ENCODE measurements at places on chromosomes 13 and 19. TPM values are rescaled to one million over a fixed set of nuclear protein-coding genes. Genes with fewer than 3 reads are reported as not detected.
A peak's percentile ranks its signal among the peaks of the same experiment; 100 is the strongest.

Gene CELF5
- not detected for total RNA-seq

Gene TUBB4A
- total RNA-seq: 1.2 TPM

Gene ZNF433
- 5.1 TPM for total RNA-seq

Gene ZNF677
- total RNA-seq: 15.8 TPM

- H3K27me3 ChIP-seq: no peaks in the 10 kb centered on the region
- no peak overlapping the region for H3K27ac ChIP-seq
- H3K4me1 ChIP-seq: no peaks in the 10 kb centered on the region
- no peak for DNase-seq
- H3K4me3 ChIP-seq: no peak overlapping the region
Measured at GRCh38 chr13:35163674-35164073, 221.6 kb downstream of the NBEA start.

DNA sequence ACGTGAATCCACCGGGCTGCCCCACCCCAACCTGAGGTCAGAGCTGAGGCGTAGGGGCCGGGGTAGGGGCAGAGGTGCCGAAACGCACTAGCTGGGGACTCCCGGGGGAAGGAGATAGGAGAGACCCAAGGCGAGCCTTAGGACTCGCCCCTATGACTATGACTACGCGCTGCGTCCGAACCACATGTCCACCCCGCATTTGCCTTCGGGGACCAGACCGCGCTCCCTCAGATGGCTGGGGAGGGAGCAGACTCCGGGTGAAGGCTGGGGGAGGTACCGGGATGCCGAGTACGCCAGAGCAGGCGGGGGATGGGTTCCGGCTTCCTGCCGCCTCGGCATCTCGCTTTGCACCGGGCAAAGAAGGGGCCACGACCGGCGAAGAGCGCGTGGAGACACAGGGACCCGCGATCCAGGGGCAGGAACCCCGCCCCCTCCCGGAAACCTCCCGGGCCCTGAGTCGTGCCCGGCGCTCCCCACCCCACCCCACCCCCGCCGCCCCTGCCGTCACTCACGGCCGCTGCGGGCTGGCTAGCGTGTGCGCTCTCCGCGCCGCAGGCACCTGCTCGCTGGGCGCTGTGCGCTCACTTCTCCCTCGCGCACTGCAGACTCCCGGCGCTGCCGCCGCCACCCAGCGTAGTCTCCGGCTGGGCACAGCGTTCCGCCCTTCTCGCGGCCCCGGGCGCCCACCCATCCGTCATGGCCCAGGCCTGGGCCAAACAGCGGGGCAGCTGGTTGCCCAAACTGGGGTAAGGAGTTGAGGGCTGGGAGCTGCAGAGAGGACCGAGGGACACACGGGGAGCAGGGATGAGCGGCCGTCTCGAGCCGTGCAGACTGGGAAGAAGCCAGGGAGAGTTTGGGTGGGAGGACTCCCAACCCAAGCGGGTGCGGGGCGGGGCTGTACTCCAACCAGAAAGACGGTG is 622 bp upstream of the VSTM2B start:
- no peaks in the 10 kb centered on the region for H3K36me3 ChIP-seq
- H3K4me3 ChIP-seq: no peak overlapping the region
- DNase-seq: peak; percentile 28

DNA sequence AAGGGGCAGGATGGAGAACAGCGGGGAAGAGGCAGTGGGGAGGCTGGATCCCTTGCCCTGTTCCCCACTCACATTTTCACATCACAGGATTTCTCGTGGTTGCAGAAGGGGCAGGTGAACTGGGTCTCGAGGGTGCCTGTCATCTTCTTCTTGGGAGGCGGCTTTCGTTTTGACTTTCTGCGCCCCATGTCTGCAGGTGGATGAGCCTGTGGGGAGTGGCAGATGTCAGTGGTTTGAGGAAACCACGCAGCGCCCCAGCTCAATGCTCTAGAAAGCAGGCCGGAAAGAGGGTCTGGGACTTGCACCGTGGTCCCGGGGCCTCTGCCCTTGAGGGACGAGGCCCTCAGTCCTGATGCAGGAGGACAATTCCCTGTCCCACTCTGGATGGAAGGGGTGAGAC is 4.9 kb downstream of the ELOF1 start:
- H3K4me1 ChIP-seq: peaks cover 19% of the 10 kb centered on the region
- H3K36me3 ChIP-seq: peaks cover 42% of the 10 kb centered on the region
- H3K27me3 ChIP-seq: no peaks in the 10 kb centered on the region
- DNase-seq: no peak
- no peak overlapping the region for H3K4me3 ChIP-seq
- no peak overlapping the region for H3K27ac ChIP-seq

- DNase-seq: no peak
- peaks cover 75% of the 10 kb centered on the region for H3K36me3 ChIP-seq
- H3K27ac ChIP-seq: no peak overlapping the region
- H3K4me3 ChIP-seq: no peak overlapping the region
- H3K27me3 ChIP-seq: no peaks in the 10 kb centered on the region
Measured at GRCh38 chr13:110197026-110197425, 109.9 kb downstream of the COL4A1 start.

GRCh38 chr19:4009990-4010807 is 2.7 kb downstream of the PIAS4 start:
- no peak for DNase-seq
- H3K27ac ChIP-seq: no peak overlapping the region
- no peaks in the 10 kb centered on the region for H3K27me3 ChIP-seq

GRCh38 chr13:56457535-56458190 is 683.1 kb upstream of the PRR20A start:
- no peaks in the 10 kb centered on the region for H3K36me3 ChIP-seq
- DNase-seq: no peak
- no peak overlapping the region for H3K4me3 ChIP-seq
- H3K4me1 ChIP-seq: no peaks in the 10 kb centered on the region
- no peak overlapping the region for H3K27ac ChIP-seq

DNA sequence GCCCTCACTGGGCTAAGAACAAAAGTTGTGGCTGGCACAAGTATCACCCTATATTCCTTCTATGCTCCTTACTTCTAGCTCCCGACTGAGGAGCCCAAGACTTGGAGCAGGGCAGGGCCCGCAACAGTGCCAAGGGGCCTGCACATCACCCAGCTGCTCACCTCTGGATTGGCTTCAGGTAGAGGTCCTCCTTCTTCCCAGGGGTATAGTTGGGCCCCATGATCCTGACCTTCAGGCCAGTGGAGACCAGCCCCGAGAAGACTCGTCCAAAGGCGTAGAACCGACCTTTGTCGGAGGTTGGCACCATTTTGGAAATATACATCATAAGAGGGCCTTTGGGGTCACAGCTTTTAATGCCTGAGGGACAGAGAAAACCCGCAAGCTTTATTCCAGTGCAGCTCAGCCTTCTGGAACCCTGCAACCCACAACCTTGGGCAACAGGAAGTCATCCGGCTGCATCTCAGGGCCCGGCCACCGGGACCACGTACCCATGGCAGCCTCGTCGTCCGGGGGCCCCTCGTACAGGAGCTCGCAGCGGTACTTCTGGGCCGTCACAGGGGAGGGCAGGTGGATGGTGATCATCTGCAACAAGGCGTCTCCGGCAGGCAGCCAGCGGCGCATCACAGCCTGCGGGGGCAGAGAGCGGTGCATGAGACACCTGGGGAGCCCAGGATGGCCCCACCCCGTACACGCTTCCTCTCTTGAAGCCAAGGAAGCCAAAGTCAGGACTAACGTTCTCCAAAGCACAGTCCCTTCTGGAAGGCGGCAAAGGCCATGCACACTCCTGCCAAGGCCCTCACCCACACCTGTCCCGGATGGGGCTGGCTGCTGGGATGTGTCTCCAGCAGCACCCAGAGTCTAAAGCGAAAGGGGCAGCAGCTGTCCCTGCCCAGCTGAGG is 4.7 kb downstream of the EEF2 start:
- H3K27me3 ChIP-seq: no peaks in the 10 kb centered on the region
- no peak overlapping the region for H3K4me3 ChIP-seq
- H3K36me3 ChIP-seq: peaks cover 89% of the 10 kb centered on the region
- peaks cover 25% of the 10 kb centered on the region for H3K4me1 ChIP-seq

- H3K27me3 ChIP-seq: no peaks in the 10 kb centered on the region
- no peak overlapping the region for H3K4me3 ChIP-seq
- DNase-seq: no peak
- no peaks in the 10 kb centered on the region for H3K4me1 ChIP-seq
- no peak overlapping the region for H3K27ac ChIP-seq
Measured at GRCh38 chr13:27704681-27705080, 83.0 kb downstream of the POLR1D start.

- H3K27me3 ChIP-seq: no peaks in the 10 kb centered on the region
- H3K4me1 ChIP-seq: peaks cover 22% of the 10 kb centered on the region
- H3K4me3 ChIP-seq: peak overlapping the region; percentile 80
- DNase-seq: no peak
- H3K36me3 ChIP-seq: no peaks in the 10 kb centered on the region
Measured at GRCh38 chr13:76884907-76885202, 1.4 kb downstream of the KCTD12 start.

DNA sequence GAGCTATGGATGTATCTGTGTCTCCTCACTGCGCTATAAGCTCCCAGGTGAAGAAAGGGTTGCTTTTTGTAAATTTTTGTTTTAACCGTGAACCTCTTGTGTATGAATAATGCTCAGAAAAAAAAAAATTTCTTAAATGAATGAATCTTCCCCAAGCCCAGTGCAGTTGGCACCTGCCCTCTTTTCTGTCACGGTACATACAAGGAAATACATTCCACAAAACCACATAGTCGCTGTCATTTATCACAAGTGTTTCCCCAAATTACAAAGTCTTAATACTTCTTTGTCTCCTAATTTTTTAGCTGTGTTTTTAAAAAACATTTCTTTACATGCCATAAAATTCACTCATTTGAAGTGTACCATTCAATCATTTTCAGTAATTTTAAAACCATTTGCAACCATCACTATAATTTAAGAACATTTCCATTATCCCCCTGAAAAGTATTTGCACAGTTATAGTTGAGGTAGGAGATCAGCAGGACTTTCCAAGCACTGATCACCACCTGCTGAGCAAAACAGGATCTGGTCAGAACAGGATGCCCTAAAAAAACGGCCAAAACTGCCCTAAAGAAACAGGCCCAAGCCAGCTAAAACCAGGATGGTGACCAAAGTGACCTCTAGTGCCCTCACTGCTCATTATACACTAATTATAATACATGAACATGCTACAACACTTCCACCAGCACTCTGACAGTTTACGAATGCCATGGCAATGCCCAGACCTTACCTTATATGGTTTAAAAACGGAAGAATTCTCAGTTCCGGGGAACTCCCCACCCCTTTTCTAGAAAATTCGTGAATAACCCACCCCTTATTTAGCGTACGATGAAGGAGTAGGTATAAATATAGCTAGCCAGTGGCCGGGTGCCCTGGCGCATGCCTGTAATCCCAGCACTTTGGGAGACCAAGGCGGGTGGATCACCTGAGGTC is 1.3 kb upstream of the TEX30 start:
- H3K4me1 ChIP-seq: peaks cover 11% of the 10 kb centered on the region
- H3K27ac ChIP-seq: no peak overlapping the region
- no peaks in the 10 kb centered on the region for H3K27me3 ChIP-seq
- H3K4me3 ChIP-seq: no peak overlapping the region

- H3K36me3 ChIP-seq: peaks cover 6% of the 10 kb centered on the region
- no peak for DNase-seq
- H3K27me3 ChIP-seq: no peaks in the 10 kb centered on the region
- H3K4me1 ChIP-seq: peaks cover 23% of the 10 kb centered on the region
Measured at GRCh38 chr19:7177926-7178325, 108.4 kb downstream of the ZNF557 start.

GRCh38 chr19:21460686-21461085 is 44.7 kb upstream of the ZNF429 start:
- H3K27me3 ChIP-seq: peaks cover 13% of the 10 kb centered on the region
- DNase-seq: no peak
- H3K4me3 ChIP-seq: no peak overlapping the region
- H3K4me1 ChIP-seq: no peaks in the 10 kb centered on the region
- no peak overlapping the region for H3K27ac ChIP-seq

GRCh38 chr13:75384879-75385707 is 96.9 kb downstream of the TBC1D4 start:
- no peaks in the 10 kb centered on the region for H3K4me1 ChIP-seq
- H3K4me3 ChIP-seq: no peak overlapping the region
- no peaks in the 10 kb centered on the region for H3K36me3 ChIP-seq
- no peak overlapping the region for H3K27ac ChIP-seq
- DNase-seq: no peak
- no peaks in the 10 kb centered on the region for H3K27me3 ChIP-seq
